ENCODE measurements at places on chromosomes 11 and 22.

GRCh38 chr11:119030329-119031047 is at the start of gene SLC37A4:
Gene SLC37A4 (minus strand): TSS chr11:119030877.
- DNase-seq: peak; percentile 96

GRCh38 chr11:65384301-65384889 is 1.9 kb upstream of the SLC25A45 start:
- DNase-seq: no peak

DNA sequence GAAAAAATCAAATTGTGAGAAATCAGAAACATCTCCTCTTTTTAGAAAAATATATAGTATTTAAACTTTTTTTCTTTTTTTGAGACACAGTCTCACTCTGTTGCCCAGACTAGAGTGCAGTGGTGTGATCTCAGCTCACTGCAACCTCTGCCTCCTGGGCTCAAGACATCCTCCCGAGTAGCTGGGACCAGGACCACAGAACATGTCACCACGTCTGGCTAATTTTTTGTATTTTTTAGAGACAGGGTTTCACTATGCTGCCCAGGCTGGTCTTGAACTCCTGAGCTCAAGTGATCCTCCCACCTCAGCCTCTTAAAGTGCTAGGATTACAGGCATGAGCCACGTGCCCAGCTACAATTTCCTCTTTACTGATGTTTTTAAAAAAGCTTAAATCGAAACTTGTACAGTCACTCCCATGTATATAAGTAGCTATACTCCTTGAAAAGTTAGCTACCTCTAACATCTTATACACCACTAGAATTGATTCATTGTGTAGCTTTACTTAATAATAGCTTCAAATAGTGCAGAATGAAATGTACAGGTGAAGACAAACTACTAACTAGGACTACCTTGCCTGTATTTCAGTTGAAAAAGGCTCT is 10.3 kb downstream of the EIF4G2 start:
- DNase-seq: no peak

DNA sequence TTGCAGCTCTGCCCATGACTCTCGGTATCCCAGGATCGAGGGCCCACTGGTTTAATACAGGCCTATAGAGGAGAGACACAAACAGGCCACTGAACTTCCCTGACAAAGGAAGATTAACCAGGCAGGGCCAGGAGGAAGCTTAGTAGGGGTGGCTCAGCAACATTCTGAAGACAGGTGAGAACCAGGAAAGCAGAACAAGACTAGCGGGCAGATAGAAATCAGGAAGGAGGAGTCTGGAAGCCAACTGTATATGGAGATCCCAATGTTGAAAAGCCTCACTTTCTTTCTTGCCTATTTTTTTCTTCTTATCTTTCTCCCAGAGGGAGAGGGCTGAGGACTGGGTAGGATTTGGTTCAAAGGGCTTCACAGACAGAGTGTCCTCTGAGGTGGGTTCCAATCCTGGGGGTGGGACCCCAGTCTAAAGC is 5.4 kb downstream of the PI4KA start:
- DNase-seq: no peak

DNA sequence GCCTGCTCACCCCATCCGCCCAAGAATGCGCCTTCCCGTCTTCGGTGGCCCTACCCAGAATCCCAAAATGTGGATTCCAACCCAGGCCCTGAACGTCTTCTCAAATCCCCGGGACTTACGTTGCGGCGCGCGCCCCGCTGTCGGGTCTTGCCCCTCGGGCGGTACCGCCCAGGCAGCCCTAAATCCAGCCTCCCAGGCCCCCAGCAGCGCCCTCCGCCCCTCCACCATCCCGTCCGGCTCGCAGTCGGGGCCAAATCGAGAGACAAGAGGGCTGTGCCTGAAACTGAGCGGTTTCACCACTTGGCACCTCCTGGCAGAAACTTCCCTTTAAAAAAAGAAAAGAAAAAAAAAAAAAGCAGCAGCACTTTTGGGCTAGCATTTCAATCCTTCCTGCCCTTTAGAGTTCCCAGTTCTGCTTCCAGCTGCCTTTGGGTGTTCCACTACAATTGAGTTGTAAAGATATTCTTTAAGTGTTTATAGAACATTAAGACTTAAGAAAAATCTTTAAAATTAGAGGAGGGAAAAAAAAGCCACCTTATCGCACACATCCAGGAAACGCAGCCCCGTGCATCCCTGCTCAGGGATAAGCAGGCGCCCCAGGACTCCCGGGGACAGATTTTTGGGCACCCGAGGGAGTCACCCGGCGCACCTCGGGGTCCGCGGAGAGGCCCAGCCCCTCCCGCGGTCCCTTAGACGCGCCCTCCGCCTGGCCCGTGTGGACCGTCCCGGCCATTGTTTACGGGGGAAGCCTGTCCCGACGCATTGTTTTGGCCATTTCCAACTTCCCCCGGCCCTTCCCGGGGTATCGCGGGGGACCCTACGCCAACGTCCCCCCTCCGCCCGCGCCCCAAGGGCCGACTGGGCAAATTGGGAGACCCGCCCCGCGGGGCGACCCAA is 57.6 kb downstream of the KCNJ4 start:
- DNase-seq: no peak

- no peak for DNase-seq
Observed at GRCh38 chr11:114207096-114207495, 89.1 kb upstream of the NNMT start.

DNA sequence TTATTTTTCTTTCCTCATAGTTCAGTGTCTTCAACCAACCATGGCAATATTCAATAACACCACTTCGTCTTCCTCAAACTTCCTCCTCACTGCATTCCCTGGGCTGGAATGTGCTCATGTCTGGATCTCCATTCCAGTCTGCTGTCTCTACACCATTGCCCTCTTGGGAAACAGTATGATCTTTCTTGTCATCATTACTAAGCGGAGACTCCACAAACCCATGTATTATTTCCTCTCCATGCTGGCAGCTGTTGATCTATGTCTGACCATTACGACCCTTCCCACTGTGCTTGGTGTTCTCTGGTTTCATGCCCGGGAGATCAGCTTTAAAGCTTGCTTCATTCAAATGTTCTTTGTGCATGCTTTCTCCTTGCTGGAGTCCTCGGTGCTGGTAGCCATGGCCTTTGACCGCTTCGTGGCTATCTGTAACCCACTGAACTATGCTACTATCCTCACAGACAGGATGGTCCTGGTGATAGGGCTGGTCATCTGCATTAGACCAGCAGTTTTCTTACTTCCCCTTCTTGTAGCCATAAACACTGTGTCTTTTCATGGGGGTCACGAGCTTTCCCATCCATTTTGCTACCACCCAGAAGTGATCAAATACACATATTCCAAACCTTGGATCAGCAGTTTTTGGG is at the start of gene OR51T1:
Gene OR51T1, plus strand, starts transcription at position 41 of the 641 bp plus-strand sequence. Its CDS starts 0 bp downstream, at position 41.
- DNase-seq: no peak

DNA sequence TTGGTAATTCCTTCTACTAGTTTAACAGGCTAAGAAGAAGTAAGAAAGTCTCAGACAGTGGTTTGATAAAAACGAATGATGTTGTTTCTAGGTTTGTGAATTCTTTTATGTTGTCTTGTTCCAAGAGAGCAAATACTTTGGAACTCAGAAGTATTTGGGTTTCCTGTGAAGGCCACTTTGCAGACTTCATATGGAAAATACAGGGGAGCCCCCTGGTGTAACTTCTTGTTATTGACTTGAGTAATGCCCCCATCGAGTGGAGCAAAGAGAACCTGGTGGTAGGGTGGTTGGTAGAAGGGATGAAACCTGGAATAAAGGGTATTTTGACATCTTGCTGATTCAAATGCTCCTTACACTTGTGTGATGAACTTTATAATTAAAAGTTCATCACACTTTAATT is 40.0 kb upstream of the PTH start:
- DNase-seq: no peak

- DNase-seq: no peak
Observed at GRCh38 chr22:37533995-37534394, 14.8 kb upstream of the CARD10 start.

DNA sequence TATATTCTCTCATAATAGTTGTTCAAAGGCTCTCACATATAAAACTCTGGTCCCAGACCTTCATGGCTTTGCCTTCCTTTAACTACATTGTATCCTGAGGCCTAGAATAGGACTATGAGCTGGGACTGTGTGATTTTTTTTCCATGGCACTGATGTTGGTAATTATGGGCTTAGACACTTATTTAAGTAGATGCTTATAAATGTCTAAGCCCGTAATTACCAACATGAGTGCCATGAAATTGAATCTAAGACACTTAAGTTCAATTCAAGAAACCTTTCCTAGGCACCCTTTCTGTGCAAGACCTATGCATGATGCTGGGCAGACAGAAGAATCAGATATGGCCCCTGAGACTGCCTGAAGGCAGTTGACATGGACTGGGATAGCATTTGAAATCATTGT is 63.0 kb downstream of the P4HA3 start:
- DNase-seq: no peak

- no peak for DNase-seq
Observed at GRCh38 chr11:33915526-33915925, 23.6 kb upstream of the LMO2 start.

DNA sequence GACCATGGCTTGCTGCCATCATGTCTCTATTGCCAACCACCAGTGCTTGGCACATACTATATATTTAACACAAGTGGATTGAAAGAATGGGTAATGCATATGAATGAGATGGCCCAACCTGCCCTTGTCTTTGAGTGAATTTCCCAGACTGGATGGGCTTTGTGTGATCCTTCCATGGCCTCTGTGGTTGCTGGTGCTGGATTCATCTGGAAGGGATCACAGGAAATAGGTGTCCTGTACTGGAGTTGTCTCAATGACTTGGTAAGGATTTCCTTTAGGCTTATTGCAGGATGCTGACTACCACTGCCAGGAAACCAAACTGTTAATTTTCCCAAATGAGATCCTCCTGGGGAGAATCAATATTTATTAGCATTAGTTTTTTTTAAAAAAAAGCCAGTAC is 328.6 kb downstream of the TMEM135 start:
- no peak for DNase-seq

GRCh38 chr11:115912484-115912945 is 408.3 kb upstream of the CADM1 start:
- DNase-seq: peak; percentile 22

DNA sequence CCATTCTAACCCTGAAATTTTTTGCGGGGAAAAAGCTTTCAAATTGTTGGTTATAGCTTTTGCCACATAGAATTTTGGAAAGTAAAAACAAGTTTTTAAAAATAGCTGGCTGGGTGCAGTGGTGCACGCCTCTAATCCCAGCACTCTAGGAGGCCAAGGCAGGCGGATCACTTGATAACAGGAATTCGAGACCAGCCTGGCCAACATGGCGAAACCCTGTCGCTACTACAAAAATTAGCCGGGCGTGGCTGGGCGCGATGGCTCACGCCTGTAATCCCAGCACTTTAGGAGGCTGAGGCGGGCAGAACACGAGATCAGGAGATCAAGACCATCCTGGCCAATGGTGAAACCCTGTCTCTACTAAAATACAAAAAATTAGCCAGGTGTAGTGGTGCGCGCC is 54.9 kb downstream of the TNRC6B start:
- no peak for DNase-seq

- no peak for DNase-seq
Observed at GRCh38 chr11:45698777-45699497, 33.5 kb upstream of the CHST1 start.

- DNase-seq: no peak
Observed at GRCh38 chr11:118883368-118884071, at the start of gene CXCR5. Gene CXCR5 (plus strand): TSS chr11:118883892. CDS start chr11:118883942, 50 bp downstream.

DNA sequence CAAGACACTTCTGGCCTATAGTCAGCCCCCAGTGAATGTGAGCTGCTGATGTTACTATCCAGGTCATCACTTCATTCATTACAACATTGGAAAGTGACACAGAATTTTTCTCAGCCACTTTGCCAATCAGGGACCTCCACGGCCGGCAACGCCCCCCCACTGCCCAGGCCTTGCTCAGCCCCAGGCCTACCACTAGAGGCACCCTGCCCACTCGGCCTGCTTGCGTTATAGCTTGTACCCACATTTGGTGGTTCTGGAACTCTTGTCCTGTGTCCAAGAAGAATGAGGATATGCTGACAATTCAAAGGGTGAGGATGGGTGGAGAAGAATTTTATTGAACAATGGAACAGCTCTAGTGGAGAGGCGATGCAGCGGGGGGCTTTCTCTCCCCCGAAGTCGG is 96.2 kb downstream of the TSPAN18 start:
- no peak for DNase-seq

- DNase-seq: peak; percentile 87
Observed at GRCh38 chr11:62671608-62672389, at the start of the genes LBHD1 and UQCC3. Gene LBHD1 (minus strand): TSS chr11:62672267. CDS start chr11:62670031, 2,236 bp downstream. Gene UQCC3 (plus strand): TSS chr11:62671673. CDS start chr11:62671746, 73 bp downstream.

DNA sequence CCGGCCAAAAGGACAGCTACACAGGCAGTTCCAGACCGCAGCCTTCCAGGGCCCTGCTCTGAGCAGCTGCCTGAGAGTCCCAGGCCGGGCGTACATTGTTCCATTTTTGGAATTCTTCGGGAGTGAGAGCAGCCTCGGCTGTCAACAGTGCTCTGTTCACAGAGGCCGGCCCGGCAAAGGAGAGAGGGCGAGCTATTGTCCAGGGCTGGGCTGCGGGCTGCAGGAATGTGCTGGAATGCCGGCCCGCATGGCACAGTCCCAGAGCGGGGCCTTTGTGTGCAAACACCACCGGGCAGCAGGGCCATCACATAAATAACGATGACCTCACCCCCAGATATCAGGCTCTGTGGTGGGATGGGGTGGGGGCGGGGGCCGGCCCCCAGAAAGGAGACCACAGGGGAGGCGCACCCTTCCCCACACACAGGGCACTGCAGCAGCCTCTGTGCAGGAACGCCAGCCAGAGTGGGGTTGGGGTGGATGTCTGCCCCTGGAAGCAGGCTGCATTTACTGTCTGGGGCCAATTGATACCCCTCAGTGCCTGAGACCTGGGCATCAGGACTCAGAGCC is 15.8 kb downstream of the LINC01488 start:
- peak; percentile 42 for DNase-seq

GRCh38 chr11:20088397-20089225 is 71.7 kb downstream of the DBX1 start:
- DNase-seq: no peak

DNA sequence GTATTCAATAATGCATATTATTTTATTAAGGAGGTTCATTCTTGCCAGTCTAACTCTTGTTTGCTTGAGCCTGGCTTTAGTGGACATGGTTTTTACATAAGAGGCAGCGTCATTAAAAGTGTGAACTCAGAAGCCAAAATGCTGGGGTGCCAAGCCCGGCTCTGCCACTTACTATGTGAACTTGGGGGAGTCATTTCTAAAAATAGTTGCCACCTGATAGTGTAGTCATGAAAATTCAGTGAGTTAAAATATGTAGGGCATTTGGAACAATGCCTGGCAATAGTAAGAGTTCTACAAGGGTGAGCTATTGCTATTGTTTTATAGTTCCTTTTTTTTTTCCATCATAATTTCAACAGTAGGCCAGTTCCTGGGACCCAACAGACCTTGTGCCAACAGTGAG is 49.9 kb downstream of the TENM4 start:
- DNase-seq: peak; percentile 12

DNA sequence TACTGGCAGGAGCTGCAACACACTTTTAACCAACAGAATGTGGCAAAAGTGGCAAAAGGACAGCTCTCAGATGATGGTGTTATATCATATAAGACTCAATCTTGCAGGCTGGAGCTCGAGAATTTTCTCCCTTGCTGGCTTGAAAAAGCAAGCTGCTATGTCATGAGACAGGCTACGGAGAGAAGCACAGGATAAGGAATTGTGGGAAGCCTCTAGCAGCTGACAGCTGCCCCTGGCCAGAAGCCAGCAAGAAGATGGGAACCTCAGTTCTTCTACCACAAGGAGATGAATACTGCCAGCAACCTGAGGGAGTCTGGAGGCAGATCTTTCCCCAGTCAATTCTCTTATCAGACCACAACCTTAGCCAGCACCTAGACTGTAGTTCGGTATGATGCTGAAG is 24.6 kb downstream of the FXYD6 start:
- no peak for DNase-seq

GRCh38 chr11:113901141-113901540 is 3.5 kb upstream of the HTR3B start:
- DNase-seq: no peak

GRCh38 chr11:62959422-62959980 is 25.3 kb downstream of the SLC22A6 start:
- DNase-seq: no peak
